K562 (cell line): ENCODE measurements at places on chromosomes 16 and 17. TPM values are rescaled to one million over a fixed set of nuclear protein-coding genes. Genes with fewer than 3 reads are reported as not detected.

DNA sequence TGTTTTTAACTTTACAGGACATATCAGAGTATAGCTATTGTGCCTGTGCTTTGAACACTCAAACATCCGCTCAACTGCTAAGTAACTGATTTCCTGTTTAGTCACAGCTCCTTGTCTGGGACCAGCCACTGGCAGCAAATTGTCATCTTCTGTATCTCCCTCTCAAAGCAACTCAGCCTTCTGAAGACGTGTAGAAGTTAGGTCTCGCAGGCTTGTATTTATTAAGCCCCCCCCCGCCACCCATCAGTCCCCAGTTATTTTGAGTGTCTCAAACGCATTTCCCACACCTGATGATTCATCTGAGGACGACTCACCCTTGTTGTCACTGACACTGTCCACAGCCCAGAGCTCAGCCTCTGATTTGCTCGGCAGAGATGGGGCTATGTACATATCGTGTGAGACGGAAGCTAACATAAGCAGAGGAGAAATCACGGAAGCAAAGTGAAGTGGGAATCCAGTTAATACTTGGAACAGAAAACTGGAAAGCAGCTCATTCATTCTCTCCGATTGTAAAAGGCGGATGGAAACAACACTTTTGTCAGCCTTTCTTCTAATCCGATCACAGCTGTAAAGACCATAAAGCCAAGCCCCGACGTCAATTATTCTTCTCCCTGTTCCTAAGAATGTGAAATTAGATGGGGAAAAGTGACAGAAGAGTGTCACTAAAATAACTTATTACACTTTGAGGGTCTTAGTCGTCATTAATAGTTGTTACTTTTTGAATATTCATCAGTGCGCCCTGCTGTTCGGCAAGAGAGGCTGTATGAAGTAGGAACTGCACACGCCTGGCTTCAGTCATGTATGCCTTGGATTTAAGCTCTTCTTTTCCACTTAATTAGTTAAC is 64.2 kb downstream of the PITPNC1 start:
- no peak overlapping the region for H3K27ac ChIP-seq
- H3K27me3 ChIP-seq, result peaks cover 28% of the 10 kb centered on the region
- no peak for DNase-seq
- H3K4me1 ChIP-seq, result no peaks in the 10 kb centered on the region

GRCh38 chr16:19899605-19899955 is 14.9 kb upstream of the GPRC5B start:
- no peaks in the 10 kb centered on the region for H3K36me3 ChIP-seq
- H3K27me3 ChIP-seq, result peaks cover 32% of the 10 kb centered on the region
- DNase-seq, result no peak

The KCNH6 gene
- not detected in 2 replicates for total RNA-seq

- no peak overlapping the region for H3K4me3 ChIP-seq
- DNase-seq, result no peak
- no peaks in the 10 kb centered on the region for H3K27me3 ChIP-seq
- peaks cover 50% of the 10 kb centered on the region; the same call in 2 of the 3 replicates for H3K36me3 ChIP-seq
Observed at GRCh38 chr16:4682084-4682591, 11.2 kb upstream of the NUDT16L1 start.

DNA sequence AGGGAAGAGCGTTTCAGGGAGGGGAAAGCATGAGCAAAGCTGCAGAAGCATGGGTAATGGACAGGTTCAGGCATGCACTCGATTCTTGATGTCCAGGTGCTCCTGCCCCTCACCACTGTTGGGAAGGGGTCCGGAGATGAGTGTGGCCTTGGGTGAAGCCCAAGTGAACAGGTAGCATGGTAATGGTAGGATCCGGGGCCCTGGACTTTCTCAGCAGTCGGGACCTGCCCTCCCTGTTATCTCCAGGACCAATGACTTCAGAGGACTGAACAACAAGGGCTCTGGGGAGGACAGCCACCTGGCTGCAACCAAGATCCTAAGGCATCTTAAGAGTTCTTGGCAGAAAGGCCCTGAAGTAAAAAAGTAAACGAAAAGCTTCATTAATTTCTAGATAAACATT is 306.8 kb downstream of the CPPED1 start:
- H3K36me3 ChIP-seq, result no peaks in the 10 kb centered on the region
- no peak overlapping the region for H3K27ac ChIP-seq
- DNase-seq, result no peak
- peaks cover 21% of the 10 kb centered on the region for H3K27me3 ChIP-seq

DNA sequence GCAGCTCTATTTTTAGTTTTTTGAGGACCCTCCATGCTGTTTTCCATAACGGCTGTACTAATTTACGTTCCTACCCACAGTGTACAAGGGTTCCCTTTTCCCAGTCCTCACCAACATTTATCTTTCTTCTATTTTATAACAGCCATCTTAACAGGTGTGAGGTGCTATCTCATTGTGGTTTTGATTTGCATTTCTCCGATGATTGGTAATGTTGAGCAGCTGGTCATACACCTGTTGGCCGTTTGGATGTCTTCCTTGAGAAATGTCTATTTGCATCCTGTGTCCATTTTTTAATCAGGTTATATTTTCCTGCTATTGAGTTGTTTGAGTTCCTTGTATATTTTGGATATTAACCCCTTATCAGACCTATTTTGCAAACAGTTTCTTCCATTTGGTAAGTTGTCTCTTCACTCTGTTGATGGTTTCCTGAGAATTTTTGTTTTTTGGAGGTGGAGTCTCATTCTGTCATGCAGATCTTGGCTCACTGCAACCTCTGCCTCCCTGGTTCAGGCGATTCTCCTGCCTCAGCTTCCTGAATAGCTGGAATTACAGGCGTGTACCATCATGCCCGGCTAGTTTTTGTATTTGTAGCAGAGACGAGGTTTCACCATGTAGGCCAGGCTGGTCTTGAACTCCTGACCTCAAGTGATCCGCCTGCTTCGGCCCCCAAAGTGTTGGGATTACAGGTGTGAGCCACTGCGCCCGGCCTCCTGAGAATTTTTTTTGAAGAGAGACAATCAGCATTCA is 279.6 kb downstream of the SNX29 start:
- peaks cover 7% of the 10 kb centered on the region; the same call in 2 of the 3 replicates for H3K27me3 ChIP-seq
- H3K4me3 ChIP-seq, result no peak overlapping the region
- H3K4me1 ChIP-seq, result peaks cover 9% of the 10 kb centered on the region
- no peaks in the 10 kb centered on the region for H3K36me3 ChIP-seq
- no peak overlapping the region for H3K27ac ChIP-seq

GRCh38 chr16:16923479-16923878 is 544.5 kb downstream of the NPIPA7 start:
- H3K27ac ChIP-seq, result no peak overlapping the region
- no peak for DNase-seq
- no peak overlapping the region for H3K4me3 ChIP-seq
- H3K36me3 ChIP-seq, result no peaks in the 10 kb centered on the region
- peaks cover 3% of the 10 kb centered on the region; the same call in 1 of the 3 replicates for H3K4me1 ChIP-seq
- H3K27me3 ChIP-seq, result no peaks in the 10 kb centered on the region; the same call in 2 of the 3 replicates

GRCh38 chr16:85650135-85650843 is 37.2 kb downstream of the GSE1 start:
- peaks cover 9% of the 10 kb centered on the region; the same call in 2 of the 3 replicates for H3K4me1 ChIP-seq
- no peaks in the 10 kb centered on the region for H3K27me3 ChIP-seq
- H3K36me3 ChIP-seq, result peaks cover 94% of the 10 kb centered on the region
- no peak overlapping the region for H3K27ac ChIP-seq
- H3K4me3 ChIP-seq, result no peak overlapping the region
- DNase-seq, result no peak

The WNK4 gene
- total RNA-seq, result 21.1 and 25.8 TPM in 2 replicates

GRCh38 chr17:5226940-5227878 is 7.5 kb downstream of the SCIMP start:
- no peaks in the 10 kb centered on the region; the same call in 1 of the 2 replicates for H3K4me1 ChIP-seq
- H3K36me3 ChIP-seq, result no peaks in the 10 kb centered on the region
- no peak overlapping the region for H3K4me3 ChIP-seq

The SMIM5 gene
- total RNA-seq, result not detected in 2 replicates

- peaks cover 6% of the 10 kb centered on the region; the same call in 2 of the 3 replicates for H3K36me3 ChIP-seq
- no peak overlapping the region for H3K4me3 ChIP-seq
- DNase-seq, result no peak
- H3K27me3 ChIP-seq, result no peaks in the 10 kb centered on the region
- H3K4me1 ChIP-seq, result peaks cover 31% of the 10 kb centered on the region
Observed at GRCh38 chr17:75069783-75070182, 18.0 kb upstream of the SLC16A5 start.

DNA sequence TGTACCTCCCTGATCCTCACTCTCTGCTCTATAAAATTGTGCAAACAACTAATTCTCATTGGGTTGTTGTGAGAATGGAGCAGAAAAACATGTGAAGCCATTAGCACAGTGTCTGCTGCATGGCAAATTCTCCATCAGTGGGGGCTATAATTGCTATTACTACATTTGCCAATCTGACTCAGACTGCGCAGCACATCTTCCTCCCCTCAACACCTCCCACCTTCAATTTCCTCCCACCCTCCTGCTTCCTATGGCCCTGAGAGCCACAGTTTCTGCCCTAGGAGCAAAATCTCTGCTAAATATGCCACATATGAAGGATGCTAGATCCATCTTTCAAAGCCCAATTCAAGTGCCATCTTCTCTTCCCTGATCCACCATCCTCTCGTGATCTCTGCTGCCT is 37.0 kb downstream of the ABCC12 start:
- no peak overlapping the region for H3K27ac ChIP-seq
- no peaks in the 10 kb centered on the region for H3K27me3 ChIP-seq
- DNase-seq, result no peak
- H3K36me3 ChIP-seq, result no peaks in the 10 kb centered on the region

The OTOP3 gene
- not detected in 2 replicates for total RNA-seq

The TP53TG3C gene
- total RNA-seq, result 1.6 and 2.8 TPM in 2 replicates

The CMTM3 gene
- total RNA-seq, result 33.4 and 34.5 TPM in 2 replicates

The TEKT3 gene
- total RNA-seq, result not detected in 2 replicates

The C1QTNF8 gene
- total RNA-seq, result not detected in 2 replicates

GRCh38 chr17:28796062-28796461 is 46.5 kb downstream of the FAM222B start:
- peaks cover 43% of the 10 kb centered on the region; the same call in 2 of the 3 replicates for H3K36me3 ChIP-seq
- no peak for DNase-seq
- no peak overlapping the region for H3K4me3 ChIP-seq
- no peak overlapping the region for H3K27ac ChIP-seq
- H3K4me1 ChIP-seq, result peaks cover 21% of the 10 kb centered on the region

- no peak for DNase-seq
- peaks cover 40% of the 10 kb centered on the region for H3K27me3 ChIP-seq
- H3K4me1 ChIP-seq, result peaks cover 6% of the 10 kb centered on the region; the same call in 2 of the 3 replicates
- no peaks in the 10 kb centered on the region for H3K36me3 ChIP-seq
Observed at GRCh38 chr16:86951831-86952598, 365.2 kb downstream of the C16orf95 start.

DNA sequence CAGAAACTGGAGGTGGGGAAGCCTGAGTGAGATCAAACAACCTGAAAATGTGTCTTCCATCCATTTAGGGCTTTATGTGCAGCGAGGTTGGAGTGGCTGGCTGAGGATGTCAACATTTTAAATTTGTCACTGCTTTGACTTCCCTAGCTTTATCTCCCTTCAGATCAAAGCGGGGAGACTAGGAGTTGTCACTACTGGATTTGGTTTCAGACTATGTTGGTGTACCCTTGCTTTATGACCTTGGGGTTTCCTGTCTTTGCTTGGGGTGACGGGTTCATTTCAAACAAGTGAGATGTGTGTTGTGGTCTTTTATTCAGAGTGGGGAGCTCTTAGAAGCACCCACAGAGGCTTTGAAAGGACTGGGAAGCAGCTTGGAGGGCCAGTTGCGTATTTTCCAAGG is 25.6 kb downstream of the MSI2 start:
- peaks cover 24% of the 10 kb centered on the region; the same call in 2 of the 3 replicates for H3K36me3 ChIP-seq
- H3K27ac ChIP-seq, result no peak overlapping the region
- no peak for DNase-seq
- no peak overlapping the region for H3K4me3 ChIP-seq
- peaks cover 10% of the 10 kb centered on the region for H3K4me1 ChIP-seq

The MYH11 gene
- 0.47 and 0.78 TPM in 2 replicates for total RNA-seq

- no peak overlapping the region for H3K4me3 ChIP-seq
- no peak overlapping the region for H3K27ac ChIP-seq
- H3K27me3 ChIP-seq, result peaks cover 66% of the 10 kb centered on the region
- H3K36me3 ChIP-seq, result no peaks in the 10 kb centered on the region
- peaks cover 49% of the 10 kb centered on the region for H3K4me1 ChIP-seq
Observed at GRCh38 chr17:80116276-80116920, 15.0 kb downstream of the GAA start.

GRCh38 chr17:44955674-44956425 is 8.3 kb upstream of the KIF18B start:
- H3K27me3 ChIP-seq, result peaks cover 40% of the 10 kb centered on the region
- no peaks in the 10 kb centered on the region for H3K4me1 ChIP-seq
- no peaks in the 10 kb centered on the region for H3K36me3 ChIP-seq
- no peak overlapping the region for H3K4me3 ChIP-seq
- DNase-seq, result no peak

GRCh38 chr17:56119936-56120335 is 33.3 kb upstream of the ANKFN1 start:
- H3K4me3 ChIP-seq, result no peak overlapping the region
- no peaks in the 10 kb centered on the region for H3K4me1 ChIP-seq
- H3K27me3 ChIP-seq, result no peaks in the 10 kb centered on the region
- no peak overlapping the region for H3K27ac ChIP-seq
- no peak for DNase-seq
- H3K36me3 ChIP-seq, result no peaks in the 10 kb centered on the region

The RMI2 gene
- 33.7 and 38.8 TPM in 2 replicates for total RNA-seq

DNA sequence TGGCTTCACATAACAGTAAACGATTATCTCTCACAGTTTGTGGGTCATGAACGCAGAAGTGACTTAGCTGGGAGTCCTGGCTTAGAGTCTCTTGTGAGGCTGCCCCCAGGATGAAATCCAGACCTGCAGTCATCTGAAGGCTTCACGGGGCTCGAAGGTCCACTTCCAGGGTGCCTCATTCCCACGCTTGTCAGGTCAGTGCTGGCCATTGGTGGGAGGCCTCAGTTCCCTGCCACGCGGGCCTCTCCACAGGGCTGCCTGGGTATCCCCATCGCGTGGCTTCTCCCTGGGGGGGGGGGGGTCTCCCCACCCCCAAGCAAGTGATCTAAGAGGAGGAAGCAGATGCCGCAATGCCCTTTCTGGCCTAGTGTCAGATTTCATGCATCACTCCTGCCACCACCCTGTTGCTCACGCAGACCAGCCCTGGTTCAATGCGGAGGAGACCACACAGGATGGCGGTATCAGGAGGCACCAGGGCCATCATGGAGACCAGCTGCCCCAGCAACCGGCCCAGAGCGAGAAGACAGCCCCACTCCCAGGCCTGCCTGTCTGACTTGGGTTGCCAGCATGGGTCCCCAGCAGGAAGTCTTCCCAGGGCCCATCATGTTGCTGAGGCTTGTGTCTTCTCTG is 77.3 kb upstream of the CDH5 start:
- H3K4me3 ChIP-seq, result no peak overlapping the region
- no peaks in the 10 kb centered on the region for H3K4me1 ChIP-seq
- no peaks in the 10 kb centered on the region for H3K36me3 ChIP-seq
- H3K27ac ChIP-seq, result no peak overlapping the region

GRCh38 chr16:1913327-1914083 is 4.7 kb downstream of the HS3ST6 start:
- no peak overlapping the region for H3K4me3 ChIP-seq
- peaks cover 20% of the 10 kb centered on the region; the same call in 2 of the 3 replicates for H3K27me3 ChIP-seq

The PGP gene
- total RNA-seq, result 44.9 and 49.6 TPM in 2 replicates

GRCh38 chr16:83355570-83356218 is 452.1 kb upstream of the HSBP1 start:
- H3K36me3 ChIP-seq, result no peaks in the 10 kb centered on the region
- no peak for DNase-seq
- H3K27ac ChIP-seq, result no peak overlapping the region
- no peaks in the 10 kb centered on the region for H3K4me1 ChIP-seq
- H3K27me3 ChIP-seq, result no peaks in the 10 kb centered on the region

The KIF19 gene
- total RNA-seq, result not detected in 2 replicates

The STH gene
- total RNA-seq, result not detected in 2 replicates

- H3K27ac ChIP-seq, result no peak overlapping the region
- H3K4me3 ChIP-seq, result no peak overlapping the region
- H3K4me1 ChIP-seq, result peaks cover 9% of the 10 kb centered on the region; the same call in 1 of the 2 replicates
Observed at GRCh38 chr17:66339561-66339960, 37.1 kb downstream of the PRKCA start.

The GRAPL gene
- 0.22 TPM in 1 of 2 replicates, not detected in the other for total RNA-seq
